ENCODE measurements at places on chromosomes 1 and 21. TPM values are rescaled to one million over a fixed set of nuclear protein-coding genes. Genes with fewer than 3 reads are reported as not detected.

NHLH2 gene
- total RNA-seq: not detected

GREM2 gene
- total RNA-seq: 1.6 TPM

ELF3 gene
- total RNA-seq: 0.95 TPM

VCAM1 gene
- 77.6 TPM for total RNA-seq

GPR52 gene
- total RNA-seq: 7.1 TPM

F13B gene
- not detected for total RNA-seq

MXRA8 gene
- 326 TPM for total RNA-seq

OVAAL gene
- not detected for total RNA-seq

Measured in thoracic aorta (tissue), 2 donors.